ENCODE measurements at places on chromosomes 1 and 21. TPM values are rescaled to one million over a fixed set of nuclear protein-coding genes. Genes with fewer than 3 reads are reported as not detected.

OR2L13 gene
- total RNA-seq, result not detected

CFHR2 gene
- total RNA-seq, result 0.37 TPM

DNA sequence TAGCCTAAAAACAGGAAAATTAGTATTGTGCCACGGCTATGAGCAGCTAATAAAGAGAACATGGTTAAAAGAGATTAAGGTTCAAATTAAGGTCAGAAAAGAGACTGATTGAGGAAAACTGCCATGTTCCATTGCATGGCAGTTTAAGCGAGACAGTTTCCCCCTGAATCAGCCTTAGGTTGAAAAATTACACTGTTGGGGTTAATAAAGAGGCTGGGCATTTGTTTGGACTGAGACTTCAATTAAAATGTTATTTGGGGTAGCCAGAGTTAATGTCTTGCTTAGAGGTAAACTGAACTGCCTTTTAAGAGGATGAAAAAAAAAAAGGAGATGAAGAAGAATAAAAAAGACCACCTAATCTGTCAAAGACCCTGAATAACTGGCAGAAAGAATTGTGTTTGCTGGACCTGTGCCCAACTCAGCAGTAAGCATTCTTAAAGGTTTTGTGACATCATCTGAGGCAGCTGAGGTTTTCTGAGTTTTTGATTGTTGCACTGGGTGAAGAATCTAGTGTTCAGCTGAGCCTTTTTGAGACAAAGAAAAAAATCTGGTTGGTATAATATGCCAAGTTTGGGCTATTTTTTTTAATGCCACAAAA, 17.7 kb upstream of the PROX1 start:
- DNase-seq, result no peak

AADACL4 gene
- total RNA-seq, result not detected

- DNase-seq, result no peak
These were observed 69.2 kb upstream of the GJA8 start for GRCh38 chr1:147833231-147833860.

- no peak for DNase-seq
These were observed 86.1 kb downstream of the BRINP3 start for GRCh38 chr1:190391582-190391981.

DNA sequence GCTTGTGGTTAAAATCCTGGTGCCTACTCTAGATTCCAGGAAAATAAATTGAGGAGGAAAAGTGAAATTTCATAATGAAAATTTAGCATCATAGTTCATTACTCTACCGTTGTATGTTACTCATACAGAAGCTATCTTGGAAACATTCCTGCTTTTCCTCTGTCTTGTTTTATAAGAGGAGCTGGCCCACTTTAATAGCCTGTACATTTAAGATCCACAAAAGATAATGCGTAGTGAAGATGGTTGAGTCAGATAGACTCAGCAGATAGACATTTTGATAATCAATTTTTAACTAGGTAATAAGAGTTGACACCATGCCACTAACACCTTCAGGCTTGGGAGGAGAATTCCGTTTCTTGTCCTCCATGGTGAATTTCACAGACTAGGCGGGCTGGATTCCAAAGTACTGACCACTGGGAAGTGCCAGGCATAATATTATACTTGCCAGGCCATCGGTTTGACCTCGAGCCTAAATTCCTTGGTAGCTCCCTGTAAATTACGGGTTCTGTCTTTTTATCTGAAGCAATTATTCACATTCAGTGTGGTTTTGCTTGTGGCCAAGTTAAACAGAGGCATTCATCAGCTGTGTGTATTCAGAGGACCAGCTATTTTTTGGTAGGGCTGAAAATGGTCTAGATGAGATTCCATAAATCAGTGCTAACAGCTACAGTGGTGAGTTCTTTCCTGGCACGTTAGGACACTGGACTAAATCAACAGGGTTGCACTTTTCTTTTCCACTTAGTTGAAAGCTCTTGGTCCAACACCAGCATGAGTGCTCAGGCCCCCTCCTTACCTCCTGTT, 111.9 kb upstream of the KAZN start:
- no peak for DNase-seq

ISG20L2 gene
- 75.4 TPM for total RNA-seq

GRCh38 chr21:34956416-34957316, 92.4 kb downstream of the RUNX1 start:
- DNase-seq, result no peak

- DNase-seq, result no peak
These were observed 185.9 kb upstream of the ATP1B1 start for GRCh38 chr1:168920456-168921094.

TENT5C gene
- total RNA-seq, result 3.5 TPM

GRCh38 chr1:227756172-227756959, 21.1 kb downstream of the SNAP47 start:
- no peak for DNase-seq

- no peak for DNase-seq
These were observed 65.3 kb downstream of the MEGF6 start for GRCh38 chr1:3546048-3546384.

GRCh38 chr1:50967416-50968157, 2.5 kb upstream of the CDKN2C start:
- no peak for DNase-seq

TTC13 gene
- 23.8 TPM for total RNA-seq

ICOSLG gene
- 8.3 TPM for total RNA-seq

GRCh38 chr1:198641966-198642668, 3.3 kb downstream of the PTPRC start:
- DNase-seq, result peak; percentile 60
